ENCODE measurements at places on chromosomes 7 and 10.

DNA sequence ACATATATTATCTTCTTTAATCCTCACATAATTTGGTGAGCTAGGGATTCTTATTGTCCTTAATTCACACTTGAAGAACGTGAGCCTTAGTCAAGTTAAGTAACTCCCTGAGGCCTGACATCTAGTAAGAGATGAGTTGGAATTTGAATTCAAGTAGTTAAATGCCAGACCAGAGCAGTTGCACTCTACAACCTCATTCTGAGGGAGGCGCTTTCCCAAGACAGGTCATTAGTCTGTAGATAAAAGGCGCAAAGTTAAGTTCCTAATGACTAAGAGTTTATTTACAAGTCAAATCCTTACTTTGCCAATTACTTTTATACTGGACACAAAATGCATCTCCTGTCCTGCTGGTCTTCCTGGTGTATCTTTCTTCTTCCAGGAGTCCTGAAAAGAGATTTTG is 3.6 kb upstream of the EXOC6 start:
- DNase-seq = no peak

DNA sequence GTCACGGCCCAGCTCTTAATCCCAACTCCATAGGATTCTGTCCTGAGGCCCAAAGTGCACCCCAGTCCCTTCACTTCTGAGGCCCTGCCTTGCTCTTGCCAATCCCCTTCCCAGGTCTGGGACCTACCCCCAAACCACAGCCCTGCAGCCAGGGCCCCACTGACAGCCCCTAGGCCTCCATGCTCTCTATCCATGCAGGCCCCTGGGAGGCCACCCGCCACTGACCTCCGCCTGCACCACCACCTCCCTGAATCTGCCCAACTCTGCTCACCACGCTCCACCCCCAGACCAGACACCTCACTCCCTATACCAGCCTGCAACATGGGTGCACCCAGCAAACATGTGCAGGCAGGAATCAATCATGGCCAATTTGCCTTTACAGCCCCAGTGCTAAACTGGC is 10.2 kb downstream of the SLIT1 start:
- no peak for DNase-seq

- DNase-seq = no peak
These were observed 335.9 kb downstream of the XPNPEP1 start for GRCh38 chr10:109587366-109587765.

GRCh38 chr7:155358066-155358947 is 60.6 kb downstream of the INSIG1 start:
- DNase-seq = no peak

Measured in activated CD8-positive, alpha-beta memory T cell treated with anti-CD3 and anti-CD28 coated beads, Interleukin-2, amount 50 U/mL, for 48 hours (primary cell).